Bone marrow (tissue), 2 donors: ENCODE measurements at places on chromosomes 4 and X.

- DNase-seq: no peak
Measured at GRCh38 chr4:1298461-1298860, 8.8 kb downstream of the MAEA start.

DNA sequence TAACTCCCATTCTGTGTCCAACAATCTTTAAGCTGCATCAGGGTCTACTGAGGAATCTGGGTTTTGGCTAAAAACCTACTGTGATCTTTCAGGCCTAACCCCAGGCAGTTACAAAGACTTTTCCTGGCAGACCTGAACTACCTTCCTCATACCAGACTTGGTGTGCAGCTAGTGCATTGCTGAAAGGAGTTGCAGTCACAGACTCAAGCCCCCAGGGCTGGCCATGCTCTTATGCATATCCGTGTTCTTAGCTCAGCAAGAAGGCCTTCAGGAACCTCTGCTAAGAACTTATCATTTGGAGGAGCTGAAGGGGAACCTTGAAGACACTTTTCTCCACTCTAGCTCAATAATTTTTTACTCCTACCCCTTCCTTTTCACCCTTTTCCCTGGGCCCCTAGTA is 147.5 kb downstream of the INPP4B start:
- DNase-seq: no peak

DNA sequence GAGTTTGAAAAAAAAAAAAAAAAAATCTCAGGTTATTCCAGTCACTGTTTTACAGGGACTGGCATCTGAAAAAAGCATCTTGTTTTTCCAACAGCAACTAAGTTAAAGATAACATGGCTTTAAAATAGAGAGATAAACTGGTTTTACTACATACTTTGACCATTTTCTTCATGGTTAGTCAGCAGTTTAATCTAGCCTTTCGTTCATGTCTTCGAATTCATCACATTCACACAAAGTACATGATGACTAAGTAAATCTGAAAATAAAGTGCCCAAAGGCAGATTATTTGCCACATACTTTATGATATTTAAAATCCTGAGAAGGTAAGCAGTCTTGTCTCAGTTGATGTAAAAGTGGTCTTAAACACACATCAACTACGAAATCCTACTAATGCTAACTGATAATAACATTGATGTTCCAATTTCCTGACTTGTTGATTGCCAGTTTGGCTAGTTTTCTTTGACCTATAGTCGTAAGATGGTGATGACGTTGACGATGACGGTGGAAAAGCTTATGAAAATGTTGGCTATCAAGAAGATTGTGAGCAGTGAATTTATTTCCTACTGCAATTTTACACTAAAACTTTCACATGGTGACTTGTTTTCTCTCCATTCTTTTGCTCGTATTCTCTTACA is 540.5 kb upstream of the BOD1L1 start:
- no peak for DNase-seq

DNA sequence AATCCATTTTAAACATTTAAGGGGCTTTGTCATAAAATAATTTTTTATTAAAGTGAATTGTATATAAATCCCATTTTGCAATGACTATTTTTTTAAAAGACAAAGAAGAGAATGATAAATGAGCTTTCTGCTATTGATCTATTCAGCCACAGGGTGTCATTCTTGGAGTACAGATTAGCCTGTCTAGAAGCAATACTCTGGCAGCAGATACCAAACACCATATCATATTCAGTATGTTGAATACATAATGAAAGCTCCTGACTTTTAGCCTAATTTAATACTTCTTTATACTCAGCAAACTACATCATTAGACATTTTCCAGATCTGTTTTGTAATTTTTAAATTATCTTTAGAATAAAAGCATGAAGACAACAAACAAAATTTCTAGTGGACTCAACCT is 496.3 kb downstream of the PDGFC start:
- no peak for DNase-seq

GRCh38 chr4:44674471-44674870 is 3.7 kb upstream of the GUF1 start:
- DNase-seq: no peak

- DNase-seq: no peak
Measured at GRCh38 chr4:102008711-102009110, 218.2 kb downstream of the BANK1 start.

GRCh38 chr4:161010227-161010626 is 1153.6 kb downstream of the FSTL5 start:
- DNase-seq: no peak

DNA sequence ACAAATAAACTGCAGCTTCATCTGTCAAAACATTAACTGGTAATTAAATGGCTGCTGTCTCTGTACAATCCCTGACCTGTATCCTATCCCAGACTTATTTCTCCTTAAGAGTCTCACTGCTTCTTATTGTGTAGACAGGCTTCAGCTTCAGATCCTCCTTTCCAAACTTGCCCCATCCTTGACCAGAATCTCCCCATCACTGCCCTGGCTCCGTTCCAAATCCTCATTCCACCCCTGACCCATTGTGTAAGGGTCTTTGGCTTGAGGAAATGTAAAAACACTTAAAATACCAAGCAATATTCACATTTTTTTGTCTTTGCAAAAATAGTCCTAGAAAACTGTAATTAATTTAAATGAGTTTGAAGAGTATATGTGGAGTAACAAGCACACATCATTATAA is 152.6 kb upstream of the VEGFC start:
- DNase-seq: no peak
